ENCODE measurements at places on chromosomes 11 and 22.

DNA sequence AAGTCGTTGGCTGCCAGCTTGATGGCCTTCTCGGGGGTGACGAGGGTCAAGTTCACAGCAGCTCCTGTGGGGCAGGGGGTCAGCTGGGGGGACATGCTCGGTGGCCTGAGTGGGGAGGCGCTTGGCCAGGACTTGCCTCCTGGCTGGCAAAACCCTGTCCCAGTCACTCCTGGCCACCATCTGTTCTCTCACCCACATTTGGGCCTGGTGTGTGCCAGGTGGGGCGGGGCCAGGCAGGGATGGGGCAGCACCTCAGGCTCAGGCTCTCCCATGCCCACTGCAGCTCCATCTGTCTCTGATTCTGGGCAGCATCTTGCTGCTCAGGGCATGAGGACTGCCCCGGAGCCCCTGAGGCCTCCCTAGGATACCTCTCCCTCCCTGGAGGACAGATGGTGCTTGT lies 3.7 kb upstream of the CEND1 start:
- DNase-seq, result no peak

DNA sequence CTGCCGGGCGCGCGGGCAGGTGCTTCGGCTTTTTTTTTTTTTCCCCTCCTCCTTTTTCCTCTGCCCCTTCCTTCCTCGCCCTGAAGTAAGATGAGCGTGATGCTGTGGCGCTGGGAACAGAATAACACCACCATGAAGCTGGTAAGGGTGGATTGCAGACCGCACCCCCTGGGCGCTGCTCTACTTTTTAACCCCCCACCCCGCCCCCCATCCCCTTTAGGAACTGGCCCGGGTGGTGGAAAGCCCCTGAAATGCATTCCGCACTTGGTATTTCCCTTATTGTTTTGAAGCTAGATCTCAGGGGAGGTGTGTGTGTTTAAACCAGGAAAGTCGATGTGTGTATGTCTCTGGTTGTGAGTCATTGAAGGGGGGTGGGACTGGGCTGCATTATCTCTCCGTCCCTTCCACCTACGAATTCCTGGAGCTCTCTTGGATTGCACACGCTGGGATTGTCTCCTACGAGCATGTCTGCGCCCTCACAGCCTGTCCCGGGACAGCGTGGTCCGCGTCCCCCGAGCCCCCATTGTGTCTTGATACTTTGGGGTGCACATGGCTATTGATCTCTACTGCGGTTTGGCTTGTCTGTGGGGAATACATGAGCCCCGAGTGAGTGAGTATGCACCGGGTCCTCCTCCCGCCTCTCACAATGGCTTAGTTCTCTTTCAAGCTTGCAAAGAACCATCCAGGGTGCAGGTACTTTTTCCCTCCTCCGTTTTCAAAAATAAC lies 64.9 kb downstream of the NAV2 start:
- peak; percentile 70 for DNase-seq

- peak; percentile 8 for DNase-seq
Measured at GRCh38 chr11:28490773-28491382, 382.7 kb downstream of the METTL15 start.

DNA sequence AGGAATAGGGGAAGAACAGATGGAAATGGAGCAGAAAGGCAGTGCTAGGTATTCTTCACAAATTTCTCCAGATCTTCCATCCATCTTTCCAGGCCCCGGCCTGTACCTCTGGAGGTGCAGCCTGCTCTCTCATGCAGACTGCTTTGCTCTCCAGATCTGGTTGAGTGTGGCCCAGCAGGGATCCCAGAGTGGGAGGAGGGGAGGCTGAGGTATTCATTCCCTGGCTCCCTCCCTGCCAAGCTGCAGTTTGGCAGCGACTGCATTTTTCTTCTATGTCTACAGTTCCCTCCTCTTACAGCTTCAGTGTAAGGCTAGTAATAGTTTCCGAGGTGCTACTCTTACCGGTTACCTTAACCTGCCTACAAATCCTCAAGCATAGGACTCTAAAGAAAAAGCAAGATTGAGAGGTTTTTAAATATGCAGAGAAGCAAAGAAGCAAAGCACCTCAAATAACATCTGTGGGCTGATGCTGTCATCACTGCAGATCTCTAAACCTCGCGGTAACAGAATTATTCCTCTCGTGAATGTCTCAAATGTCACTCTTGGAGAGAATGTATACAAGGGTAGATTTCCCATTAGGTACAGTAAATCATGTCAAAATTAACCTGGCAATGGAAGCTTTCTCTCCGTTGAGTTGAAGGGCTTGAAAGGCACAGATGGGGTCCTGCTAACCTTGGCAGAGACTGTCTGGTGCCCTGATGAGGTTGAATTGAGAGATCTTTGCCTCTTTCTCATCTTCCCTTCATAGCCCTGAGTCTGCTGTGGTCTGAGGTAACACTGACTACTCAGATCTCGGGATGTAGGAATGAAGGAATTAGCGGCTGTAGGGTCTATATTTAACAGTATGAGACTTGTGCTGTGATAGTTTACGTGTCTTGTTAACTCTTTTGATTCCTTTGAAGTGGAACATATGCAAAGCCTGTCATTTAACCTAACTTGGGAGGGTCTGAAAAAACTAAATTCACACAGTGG lies 297.9 kb upstream of the C11orf87 start:
- peak; percentile 61 for DNase-seq

- DNase-seq, result no peak
Measured at GRCh38 chr11:13102513-13102840, 93.4 kb downstream of the RASSF10 start.

- DNase-seq, result peak; percentile 51
Measured at GRCh38 chr11:86938900-86939880, 16.0 kb downstream of the FZD4 start.

GRCh38 chr11:116499396-116500003 lies 273.3 kb downstream of the BUD13 start:
- DNase-seq, result peak; percentile 60

- DNase-seq, result no peak
Measured at GRCh38 chr11:79212741-79213190, 228.1 kb downstream of the TENM4 start.

DNA sequence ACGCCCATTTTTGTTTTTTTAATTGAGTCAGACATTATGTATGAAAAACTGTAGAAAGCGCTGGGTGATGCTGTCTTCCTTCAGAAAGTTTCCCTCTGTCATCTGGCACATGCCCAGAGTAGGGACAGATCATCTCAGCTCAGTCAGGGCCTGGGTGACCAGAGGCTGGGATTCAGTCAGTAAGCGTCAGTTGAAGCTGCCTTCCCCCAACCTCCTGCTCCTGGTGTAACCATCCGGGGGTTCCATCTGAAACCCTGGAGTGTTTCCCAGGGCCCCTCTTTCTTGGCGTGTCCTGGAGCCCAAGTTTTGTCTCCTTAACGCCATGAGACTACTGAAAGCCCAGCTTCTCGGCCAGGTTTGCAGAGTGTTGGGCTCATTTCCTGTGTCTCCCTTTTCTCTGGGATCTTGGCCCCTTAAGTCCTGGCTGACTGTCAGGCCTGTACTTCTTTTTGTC lies 10.7 kb downstream of the PPFIA1 start:
- DNase-seq, result no peak

DNA sequence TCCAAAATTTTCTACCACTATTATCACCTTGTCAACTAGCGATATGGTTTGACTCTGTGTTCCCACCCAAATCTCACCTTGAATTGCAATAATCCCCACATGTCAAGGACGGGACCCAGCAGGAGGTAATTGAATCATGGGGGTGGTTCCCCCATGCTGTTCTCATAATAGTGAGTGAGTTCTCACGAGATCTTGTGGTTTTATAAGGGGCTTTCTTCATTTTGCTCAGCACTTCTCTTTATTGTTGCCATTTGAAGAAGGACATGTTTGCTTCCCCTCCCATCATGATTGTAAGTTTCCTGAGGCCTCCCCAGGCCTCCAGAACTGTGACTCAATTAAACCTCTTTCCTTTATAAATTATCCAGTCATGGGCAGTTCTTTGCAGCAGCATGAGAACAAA lies 73.5 kb upstream of the ZC3H12C start:
- no peak for DNase-seq

DNA sequence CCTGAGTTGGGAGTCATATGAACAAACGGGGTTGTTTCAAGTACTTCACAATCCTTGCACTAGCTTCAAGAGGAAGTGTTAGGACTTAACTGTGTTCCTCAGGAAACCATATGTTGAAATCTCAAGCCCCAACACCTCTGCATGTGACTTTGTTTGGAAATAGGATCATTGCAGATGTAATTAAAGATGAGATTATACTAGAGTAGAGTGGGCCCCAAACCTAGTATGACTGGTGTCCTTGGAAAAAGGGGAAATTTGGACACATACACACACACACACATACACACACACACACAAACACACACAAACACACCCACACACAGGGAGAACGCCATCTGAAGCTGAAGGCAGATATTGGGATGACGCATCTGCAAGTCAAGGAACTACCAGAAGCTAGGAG lies 6.4 kb upstream of the CEP295 start:
- DNase-seq, result no peak

DNA sequence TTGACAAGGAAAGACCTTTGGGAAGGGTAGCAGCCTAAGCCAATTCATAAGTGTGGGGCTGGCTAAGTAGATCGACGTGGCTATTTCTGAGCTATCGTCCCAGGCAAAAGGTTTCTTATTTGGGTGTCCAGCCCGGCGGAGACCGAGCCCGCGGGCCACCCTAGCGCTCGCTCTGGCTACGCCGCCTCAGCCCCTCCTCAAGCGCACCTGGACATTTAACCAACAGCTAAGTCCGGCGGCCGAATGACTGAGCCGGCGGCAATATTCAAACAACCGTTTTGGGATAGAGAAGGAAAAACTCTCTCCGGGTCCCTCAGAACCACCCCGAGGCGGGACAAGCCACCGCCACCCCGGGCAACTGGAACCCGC lies 457 bp downstream of the RNF141 start:
- DNase-seq, result peak; percentile 21

DNA sequence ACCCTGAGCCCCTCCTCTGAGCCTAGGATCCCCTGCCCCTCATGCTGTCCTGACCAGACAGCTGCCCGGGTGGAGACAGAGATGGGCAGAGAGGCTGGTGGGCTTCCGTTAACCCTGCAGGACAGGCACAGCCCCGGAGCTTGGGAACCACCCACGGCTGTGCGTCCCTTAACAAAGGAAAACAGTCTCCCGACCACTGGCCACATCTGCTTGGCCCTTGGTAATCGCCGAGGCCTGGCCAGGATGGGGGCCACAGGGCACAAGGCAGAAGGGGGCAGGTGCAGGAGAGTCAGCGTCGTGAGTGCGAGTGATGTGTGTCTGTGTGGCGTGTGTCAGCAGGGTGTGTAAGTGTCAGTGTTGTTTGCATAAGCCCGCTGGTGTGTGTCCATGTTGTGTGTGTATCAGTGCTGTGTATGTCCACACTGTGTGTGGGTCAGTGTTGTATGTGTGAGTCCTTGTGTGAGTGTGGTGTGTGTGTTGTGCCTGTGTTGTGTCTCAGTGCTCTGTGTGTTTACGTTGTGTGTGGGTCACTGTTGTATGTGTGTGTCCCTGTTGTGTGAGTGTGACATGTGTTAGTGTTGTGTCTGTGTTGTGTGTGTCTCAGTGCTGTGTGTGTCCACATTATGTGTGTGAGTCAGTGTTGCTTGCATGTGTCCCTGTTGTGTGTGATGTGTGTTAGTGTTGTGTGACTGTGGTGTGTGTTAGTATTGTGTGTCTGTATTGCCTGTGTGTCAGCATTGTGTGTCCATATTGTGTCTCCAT lies 369.5 kb downstream of the BRD1 start:
- DNase-seq, result no peak

GRCh38 chr11:117521974-117522373 lies 194.3 kb downstream of the CEP164 start:
- DNase-seq, result no peak

GRCh38 chr22:46149512-46150033 lies 753 bp upstream of the PPARA start:
- no peak for DNase-seq

DNA sequence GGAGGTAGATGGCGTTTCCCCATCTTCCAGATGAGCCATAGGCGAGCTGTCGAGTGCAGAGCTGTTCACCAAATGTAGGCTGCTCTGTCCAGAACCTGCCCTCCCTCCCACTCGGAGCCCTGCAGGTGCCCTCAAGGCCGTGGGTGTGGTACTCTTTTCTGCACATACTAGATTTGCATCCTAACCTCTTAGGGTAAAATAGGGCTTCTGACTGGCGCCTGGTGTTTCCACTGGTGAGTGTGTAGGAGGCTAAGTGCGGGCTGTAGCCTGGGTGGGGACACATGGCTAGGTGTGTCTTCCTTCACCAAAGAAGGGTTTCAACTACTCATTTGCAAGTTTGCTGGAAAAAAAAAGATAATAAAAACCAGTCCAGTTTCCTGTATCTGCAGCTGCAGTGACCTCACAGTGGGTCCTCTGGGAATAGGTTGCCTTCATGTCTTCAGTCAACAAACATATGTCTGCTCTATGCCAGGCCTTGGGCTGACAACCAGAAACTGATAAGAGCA lies 8.5 kb downstream of the BIK start:
- no peak for DNase-seq

Data from fibroblast of skin of right quadriceps (primary cell).